ENCODE measurements at places on chromosomes 4 and X.

- no peak for DNase-seq
These were observed 16.4 kb upstream of the ZNF280C start for GRCh38 chrX:130285069-130285620.

DNA sequence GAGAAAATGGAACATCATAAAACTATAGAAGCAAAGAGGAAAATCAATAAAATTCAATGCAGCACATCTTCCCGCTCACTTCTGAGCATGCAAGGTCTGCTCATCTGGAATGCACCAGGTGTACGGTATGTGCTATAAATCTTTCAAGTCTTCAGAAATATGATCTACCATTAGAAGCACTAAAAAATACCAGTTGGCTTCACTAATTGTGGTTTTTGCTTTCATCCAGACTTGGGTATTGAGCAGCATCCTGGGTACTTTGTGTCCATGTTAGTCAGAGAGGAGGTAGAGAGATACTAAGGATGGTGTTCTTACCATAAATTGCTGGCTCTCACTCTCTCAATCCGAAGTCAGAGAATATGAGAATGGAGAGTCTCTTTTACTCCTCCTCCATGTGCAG lies 477.1 kb downstream of the PPARGC1A start:
- DNase-seq = no peak

DNA sequence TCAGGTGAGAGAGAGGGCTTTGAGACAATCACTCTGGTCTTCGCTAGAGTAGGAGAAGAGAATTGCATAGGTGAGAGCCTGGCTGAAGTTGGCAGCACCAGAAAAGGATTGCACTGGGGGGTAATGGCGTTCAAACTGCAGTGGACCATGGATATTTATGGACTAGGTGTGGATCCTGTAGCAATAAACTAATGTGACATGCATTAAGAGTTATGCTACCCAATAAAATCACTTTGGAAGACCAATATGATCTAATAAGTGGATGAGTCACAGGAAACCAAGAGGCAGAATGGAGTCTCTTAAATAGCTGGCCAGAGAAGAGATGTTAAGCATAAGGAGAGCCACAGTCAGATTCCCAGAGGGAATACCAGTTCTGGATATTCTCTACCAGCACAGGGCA lies 259.8 kb downstream of the FBXO8 start:
- no peak for DNase-seq

GRCh38 chrX:12403474-12404082 lies 265.3 kb downstream of the FRMPD4 start:
- DNase-seq = no peak

DNA sequence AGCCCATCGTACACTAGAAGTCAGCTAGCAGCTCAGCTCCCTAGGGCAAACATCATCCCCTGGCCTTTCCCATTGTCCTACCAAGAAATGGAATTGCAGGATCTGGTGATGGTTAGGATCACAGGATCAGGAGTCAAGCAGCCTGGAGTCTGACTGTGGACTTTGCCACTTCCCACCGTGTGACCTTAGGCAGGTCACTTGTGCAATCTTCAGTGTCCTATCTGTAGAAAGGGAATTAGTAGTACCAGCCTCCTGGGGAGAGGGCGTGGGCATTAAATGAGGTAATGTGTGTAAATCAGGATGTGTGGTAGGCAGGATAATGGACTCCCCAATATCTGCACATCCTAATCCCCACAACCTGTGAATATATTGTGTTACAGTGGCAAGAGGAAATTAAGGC lies 38.6 kb upstream of the APLN start:
- DNase-seq = no peak

GRCh38 chr4:122658818-122659295 lies 38.0 kb upstream of the IL21 start:
- DNase-seq = no peak

All from H54 (cell line).